Stimulated activated CD4-positive, alpha-beta T cell treated with anti-CD3 and anti-CD28 coated beads, TNF-alpha, amount 100 ng/mL, for 24 hours (primary cell): ENCODE measurements at places on chromosomes 4 and X.

DNA sequence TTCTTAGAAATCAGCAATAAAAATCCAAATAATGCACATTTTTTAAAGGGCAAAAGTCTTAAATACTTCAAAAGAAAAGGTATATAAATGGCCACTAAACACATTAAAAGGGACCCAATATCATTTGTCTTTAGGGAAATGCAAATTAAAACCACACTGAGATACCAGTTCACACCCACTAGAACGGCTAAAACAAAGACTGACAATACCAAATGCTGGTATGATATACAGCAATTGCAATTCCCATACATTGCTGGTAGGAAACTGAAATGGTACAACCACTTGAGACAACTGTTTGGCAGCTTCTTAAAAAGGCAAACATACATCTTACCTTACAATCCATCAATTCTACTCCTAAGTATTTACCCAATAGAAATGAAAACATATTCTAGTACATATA lies 33.7 kb downstream of the CAMK2D start:
- no peak for DNase-seq

DNA sequence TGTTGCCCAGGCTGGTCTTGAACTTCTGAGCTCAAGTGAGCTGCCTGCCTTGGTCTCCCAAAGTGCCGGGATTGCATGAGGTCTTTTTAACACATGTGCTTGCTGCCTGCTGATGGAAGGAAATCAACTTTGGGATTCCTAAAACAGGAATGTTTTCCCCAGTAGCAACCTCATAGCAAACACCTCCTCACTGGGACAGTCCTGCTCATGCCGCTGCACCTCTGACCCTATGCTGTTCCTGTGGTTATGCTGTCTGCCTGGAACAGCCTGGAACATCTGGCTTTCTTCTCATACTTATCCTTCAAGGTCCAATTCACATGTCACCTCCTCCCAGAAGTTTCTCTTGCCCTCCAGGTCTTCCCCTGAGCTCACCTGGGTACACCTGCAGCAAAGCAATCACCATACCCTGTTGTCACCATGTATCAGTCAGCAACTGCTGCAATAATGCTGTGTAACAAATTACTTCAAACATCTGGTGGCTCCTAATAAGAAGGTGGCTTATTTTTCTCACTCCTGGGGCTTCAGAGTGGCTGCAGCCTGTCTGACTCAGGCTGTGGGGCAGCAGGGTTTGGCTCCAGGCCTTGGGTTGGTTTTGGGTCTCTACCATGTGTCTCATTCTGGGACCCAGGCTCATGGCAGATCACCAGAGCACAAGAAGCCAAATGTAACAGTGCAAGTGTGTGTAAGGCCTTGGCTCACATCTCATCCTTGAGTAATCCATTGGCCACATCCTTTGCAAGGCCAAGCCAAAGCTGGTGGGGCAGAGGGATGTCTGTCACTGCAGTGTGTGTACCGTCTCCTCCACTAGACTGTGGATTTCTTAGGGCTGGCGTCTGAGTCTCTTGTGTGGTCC lies 59.4 kb upstream of the SORCS2 start:
- no peak for DNase-seq

GRCh38 chr4:15240764-15241163 lies 187.1 kb upstream of the C1QTNF7 start:
- DNase-seq: no peak

- DNase-seq: no peak
These were observed 6.0 kb upstream of the BST1 start for GRCh38 chr4:15696866-15697265.

DNA sequence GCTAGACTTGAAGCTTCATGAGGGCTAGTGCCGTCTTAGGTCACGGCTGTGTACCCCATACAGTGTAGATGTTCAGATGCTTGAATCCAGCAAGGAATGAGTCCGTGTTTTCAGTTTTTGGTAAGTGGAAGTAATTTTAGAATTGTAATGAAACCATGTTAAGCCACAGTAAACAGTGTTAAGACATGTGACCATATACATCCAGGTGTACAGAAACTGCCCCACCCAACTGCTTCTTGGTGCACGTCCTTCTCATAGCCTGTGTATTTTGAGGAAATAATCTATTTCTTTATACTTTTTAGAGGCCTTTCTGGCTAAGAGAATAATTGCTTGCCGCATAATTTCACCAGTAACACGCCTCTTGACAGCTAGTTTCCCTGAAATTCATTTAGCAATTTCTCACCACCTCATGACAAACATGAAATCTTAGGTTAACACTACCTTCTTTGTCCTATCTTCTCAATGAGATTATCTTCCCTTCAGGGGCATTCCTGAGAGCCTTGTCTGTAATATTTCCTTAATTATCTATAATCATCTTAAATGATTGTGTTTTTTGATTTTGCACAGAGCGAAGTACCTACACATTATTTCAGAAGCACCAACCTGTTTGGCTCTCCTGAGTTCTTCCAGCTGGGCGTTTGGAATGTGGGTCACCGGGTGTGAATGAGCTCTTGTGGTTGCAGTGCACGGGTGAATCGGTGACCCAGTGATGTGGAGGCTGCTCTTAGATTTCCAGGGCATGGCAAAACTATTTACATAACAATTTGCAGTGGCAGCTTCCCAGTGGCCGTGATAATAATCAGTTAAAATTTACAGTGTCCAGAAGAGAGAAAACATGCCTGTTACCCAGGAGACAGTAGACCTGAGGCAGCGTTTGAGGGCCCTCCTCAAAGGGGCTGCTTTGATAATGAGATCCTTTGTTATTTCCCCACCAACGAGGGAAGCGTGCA lies 50.2 kb upstream of the TADA2B start:
- DNase-seq: no peak

- DNase-seq: no peak
These were observed 21.7 kb downstream of the TMEM184C start for GRCh38 chr4:147638942-147639341.

- DNase-seq: no peak
These were observed 1587.9 kb upstream of the ADGRL3 start for GRCh38 chr4:59612235-59612634.

DNA sequence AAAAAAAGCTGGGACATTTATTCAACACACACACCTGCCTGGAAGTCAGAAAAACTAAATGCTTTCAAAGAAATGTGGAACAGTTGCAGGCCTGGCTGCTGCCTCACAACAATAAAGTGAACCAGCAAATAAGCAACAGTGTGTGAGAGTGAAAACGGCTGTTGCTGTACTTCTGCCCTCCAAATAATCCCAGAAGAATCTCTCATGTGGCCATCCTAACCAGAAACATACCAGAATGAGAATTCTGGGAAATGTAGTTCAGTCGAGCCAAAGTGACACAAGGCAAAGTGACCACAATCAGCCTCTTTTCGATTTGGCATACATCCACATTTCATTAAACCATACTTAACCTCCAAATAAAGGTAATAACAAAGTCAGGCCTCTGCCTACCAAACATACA lies 204.5 kb downstream of the SLC7A11 start:
- no peak for DNase-seq

GRCh38 chr4:123083646-123084045 lies 161.2 kb upstream of the NUDT6 start:
- DNase-seq: no peak

DNA sequence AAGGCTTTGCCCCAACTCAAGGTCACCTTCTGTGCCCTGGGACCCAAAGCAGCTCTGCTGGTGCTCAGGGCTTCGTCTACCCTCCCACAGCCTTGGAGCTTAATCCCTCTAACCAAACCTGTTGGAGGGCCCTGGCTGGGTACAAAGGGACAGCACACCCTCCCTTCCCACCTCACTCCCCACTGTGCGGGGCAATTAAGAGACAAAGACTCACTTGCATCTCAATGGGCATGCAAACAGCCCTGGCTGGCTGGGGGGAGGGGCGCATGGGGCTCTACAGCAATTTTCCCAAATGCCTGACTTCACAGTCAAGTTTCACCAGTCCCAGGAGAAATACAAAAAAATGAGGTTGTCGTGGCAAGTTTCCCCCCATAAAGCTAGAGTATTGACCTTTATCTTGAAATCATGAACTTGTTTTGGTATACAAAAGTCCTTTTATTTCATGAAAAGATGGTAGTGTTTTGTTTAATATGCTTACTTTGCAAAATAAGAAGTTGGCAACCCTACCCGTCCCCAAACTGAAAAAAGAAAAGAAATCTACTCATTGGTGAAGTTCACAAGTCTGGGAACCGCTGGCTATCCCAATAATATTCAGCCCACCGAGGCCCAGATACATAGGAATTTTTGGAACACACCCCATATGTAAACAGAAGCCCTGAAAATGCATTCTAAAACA lies 4.1 kb upstream of the CD99L2 start:
- no peak for DNase-seq

- DNase-seq: no peak
These were observed 52.7 kb downstream of the ADGRA3 start for GRCh38 chr4:22463179-22463578.
